ENCODE measurements at places on chromosomes 5 and 9.

GRCh38 chr9:77161966-77162365 lies 15.4 kb upstream of the VPS13A start:
- no peak for DNase-seq

DNA sequence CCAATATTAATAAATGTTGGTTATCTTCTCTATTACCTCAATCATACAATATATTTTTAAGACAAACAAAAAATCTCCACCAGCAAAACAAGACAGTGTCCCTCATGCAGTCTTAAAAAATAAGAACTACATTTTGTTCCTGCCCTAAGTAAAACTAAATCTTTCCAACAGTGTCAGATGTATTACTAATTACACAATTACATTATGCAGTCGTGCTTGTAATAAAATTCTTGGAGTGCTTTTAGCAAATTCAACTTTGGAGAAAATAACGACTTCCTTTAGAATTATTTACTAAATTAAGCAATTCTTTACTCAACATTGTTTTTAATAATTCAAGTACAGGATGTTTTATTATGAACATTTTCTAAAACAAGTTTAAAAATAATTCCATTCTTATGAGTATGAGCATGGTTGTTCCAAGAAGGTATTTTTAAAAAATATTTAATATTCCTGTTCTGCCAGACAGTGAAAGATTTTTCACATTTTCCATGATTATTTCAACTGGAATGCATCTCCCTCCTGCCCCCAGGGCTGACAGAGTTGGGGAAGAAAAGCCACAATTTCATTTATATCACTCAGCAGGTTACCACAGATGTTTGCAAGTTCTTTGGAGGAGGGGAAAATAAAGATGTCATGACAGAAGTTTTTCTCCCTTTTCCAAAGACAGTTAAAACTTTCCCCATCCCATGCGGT lies 137.9 kb downstream of the FAM114A2 start:
- no peak for DNase-seq

GRCh38 chr5:93325946-93326345 lies 255.1 kb downstream of the NR2F1-AS1 start:
- DNase-seq = no peak

DNA sequence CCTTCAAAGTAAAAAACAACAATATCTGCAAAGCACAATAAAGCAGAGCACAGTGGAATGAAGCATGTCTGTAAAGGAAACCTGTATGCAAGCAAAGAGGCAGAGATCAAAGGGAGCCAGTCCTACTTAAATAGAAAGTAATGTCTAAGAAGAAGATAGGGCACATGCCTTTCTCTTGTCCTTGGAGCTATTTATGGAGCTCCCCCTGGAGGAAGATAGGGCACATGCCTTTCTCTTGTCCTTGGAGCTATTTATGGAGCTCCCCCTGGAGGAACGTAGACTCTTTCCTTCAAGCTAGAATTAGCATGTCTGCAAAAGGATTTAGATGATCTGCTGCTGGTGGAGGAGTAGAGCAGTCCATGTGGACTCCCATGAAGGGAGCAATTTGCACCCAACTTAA lies 168.1 kb upstream of the RASEF start:
- peak; percentile 18 for DNase-seq

Measured in activated CD8-positive, alpha-beta T cell treated with anti-CD3 and anti-CD28 coated beads for 36 hours (primary cell).